Smooth muscle cell of the pulmonary artery (primary cell): ENCODE measurements at places on chromosomes 2 and 18. TPM values are rescaled to one million over a fixed set of nuclear protein-coding genes. Genes with fewer than 3 reads are reported as not detected.

CFAP221 gene
- 0.07 and 0.13 TPM in 2 replicates for total RNA-seq

TAF4B gene
- total RNA-seq: 2.7 and 3.3 TPM in 2 replicates

C2orf69 gene
- total RNA-seq: 10.8 and 11.5 TPM in 2 replicates

RBM45 gene
- 16.4 and 18.7 TPM in 2 replicates for total RNA-seq

POLE4 gene
- total RNA-seq: 13.3 and 17.5 TPM in 2 replicates

ALKAL2 gene
- total RNA-seq: not detected in 2 replicates

CABYR gene
- total RNA-seq: 3.3 and 5.7 TPM in 2 replicates

PUM2 gene
- total RNA-seq: 70.9 and 72.3 TPM in 2 replicates

ARHGAP28 gene
- 0.03 and 7.2 TPM in 2 replicates for total RNA-seq

SIX3 gene
- total RNA-seq: not detected in 2 replicates

ANKRD36C gene
- total RNA-seq: 29.8 and 38.2 TPM in 2 replicates

NLRC4 gene
- 0.03 TPM in 1 of 2 replicates, not detected in the other for total RNA-seq

OSBPL6 gene
- total RNA-seq: 2.0 and 4.6 TPM in 2 replicates

SNRPD1 gene
- 8.4 and 11.1 TPM in 2 replicates for total RNA-seq

LYG2 gene
- total RNA-seq: not detected in 2 replicates

SERPINB7 gene
- total RNA-seq: 0.07 and 0.46 TPM in 2 replicates

IRS1 gene
- total RNA-seq: 20.7 and 24.5 TPM in 2 replicates

ACADL gene
- total RNA-seq: 0.33 and 1.7 TPM in 2 replicates

TEX261 gene
- 49.8 and 61.1 TPM in 2 replicates for total RNA-seq

KRTCAP3 gene
- total RNA-seq: 0.39 TPM in 1 of 2 replicates, not detected in the other

GPR155 gene
- total RNA-seq: 9.3 and 10.4 TPM in 2 replicates

GULP1 gene
- total RNA-seq: 27.3 and 35.6 TPM in 2 replicates

FBXO41 gene
- total RNA-seq: 0.72 and 2.0 TPM in 2 replicates

THUMPD2 gene
- total RNA-seq: 8.1 and 9.8 TPM in 2 replicates

CPO gene
- not detected in 2 replicates for total RNA-seq

UGT1A9 gene
- total RNA-seq: not detected in 2 replicates

PROKR1 gene
- not detected in 2 replicates for total RNA-seq

IL1RN gene
- not detected in 2 replicates for total RNA-seq

SIX2 gene
- 3.9 and 6.2 TPM in 2 replicates for total RNA-seq
